Left forelimb (tissue), 1 donor: ENCODE measurements at places on chromosomes 7 and 10.

GRCh38 chr7:150631084-150631826, 930 bp downstream of the GIMAP6 start:
- DNase-seq: no peak

- DNase-seq: no peak
These were observed 29.5 kb upstream of the ZNF107 start for GRCh38 chr7:64636386-64636785.

DNA sequence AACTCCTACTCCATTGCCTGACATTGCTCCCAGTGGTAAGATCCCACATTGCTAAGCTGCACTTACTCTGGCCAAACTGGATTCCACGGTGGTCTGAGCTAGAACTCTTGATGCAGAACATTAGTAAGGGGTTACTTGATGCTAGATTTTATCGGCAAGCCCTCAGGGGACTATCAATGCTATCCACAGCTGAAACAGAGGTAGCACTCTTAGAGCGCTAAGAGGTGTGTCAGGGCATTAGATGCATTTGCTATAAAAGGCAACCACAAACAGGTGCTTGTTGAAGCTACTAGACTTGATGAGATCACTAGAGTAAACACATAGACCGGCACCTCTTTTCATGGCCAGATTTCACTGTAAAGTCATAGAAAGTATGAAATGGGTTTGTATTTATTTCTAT, 116.3 kb downstream of the MDFIC start:
- no peak for DNase-seq

DNA sequence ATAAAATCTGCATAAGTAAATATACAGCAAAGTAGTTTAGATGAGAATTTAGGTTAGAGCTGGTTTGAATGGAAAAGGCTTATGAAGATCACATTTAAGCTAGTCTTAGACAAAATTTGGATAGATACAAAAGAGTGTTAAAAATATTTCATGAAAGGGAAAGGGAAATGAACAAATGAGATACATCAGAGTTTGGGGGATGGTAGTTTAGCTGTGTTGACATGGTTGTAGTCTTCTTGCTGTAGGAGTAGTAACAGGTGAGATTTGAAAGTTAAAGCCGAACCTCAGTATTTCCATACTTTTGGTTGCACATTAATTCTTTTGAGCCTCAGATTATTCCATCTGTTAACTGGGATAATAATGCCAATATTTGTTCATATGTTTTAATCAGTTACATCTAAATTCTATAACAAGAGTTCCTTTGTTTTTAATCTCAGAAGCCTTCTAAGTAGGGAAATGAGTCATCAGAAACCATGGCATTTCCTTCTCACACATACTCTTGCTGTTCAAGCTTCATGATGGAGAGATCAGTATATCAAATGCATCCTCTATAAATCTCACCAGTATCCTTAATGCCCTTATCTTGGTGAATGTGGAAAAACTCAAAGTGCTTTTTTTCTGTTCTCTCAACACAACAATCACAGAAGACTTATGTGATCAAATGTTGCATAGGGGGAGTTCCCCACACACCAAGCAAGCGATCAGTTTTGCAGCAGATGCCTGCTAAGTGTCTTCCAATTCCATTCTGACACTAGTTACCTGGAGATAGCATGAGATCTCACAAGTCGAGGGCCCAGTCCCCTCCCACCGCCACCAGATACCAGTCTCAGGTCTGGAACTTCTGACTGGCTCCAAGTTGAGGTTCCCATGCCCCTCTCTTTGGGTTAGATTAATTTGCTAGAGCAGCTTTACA, 84.7 kb downstream of the MAPK8 start:
- DNase-seq: no peak

GRCh38 chr7:101882595-101883564, 65.5 kb downstream of the CUX1 start:
- DNase-seq: no peak

GRCh38 chr10:113264333-113265131, 288.3 kb upstream of the HABP2 start:
- no peak for DNase-seq

- no peak for DNase-seq
These were observed 59.5 kb downstream of the ST8SIA6 start for GRCh38 chr10:17394854-17395253.

GRCh38 chr7:120436487-120437060, 163.6 kb downstream of the KCND2 start:
- DNase-seq: no peak

GRCh38 chr10:74623786-74624185, 202.6 kb upstream of the KAT6B start:
- no peak for DNase-seq
